ENCODE measurements at places on chromosomes 16 and 17. TPM values are rescaled to one million over a fixed set of nuclear protein-coding genes. Genes with fewer than 3 reads are reported as not detected.

PRSS21 gene
- not detected for total RNA-seq

PSMC3IP gene
- 2.7 TPM for total RNA-seq

ZG16B gene
- total RNA-seq = not detected

KRT31 gene
- total RNA-seq = 0.71 TPM

TP53TG3B gene
- not detected for total RNA-seq

Measured in gastrocnemius medialis (tissue), 4 donors.